Activated T-helper 1 cell treated with anti-CD3 and anti-CD28 coated beads, Interleukin-2, amount 50 U/mL, for 16 hours (primary cell): ENCODE measurements at places on chromosomes 3 and 15.

DNA sequence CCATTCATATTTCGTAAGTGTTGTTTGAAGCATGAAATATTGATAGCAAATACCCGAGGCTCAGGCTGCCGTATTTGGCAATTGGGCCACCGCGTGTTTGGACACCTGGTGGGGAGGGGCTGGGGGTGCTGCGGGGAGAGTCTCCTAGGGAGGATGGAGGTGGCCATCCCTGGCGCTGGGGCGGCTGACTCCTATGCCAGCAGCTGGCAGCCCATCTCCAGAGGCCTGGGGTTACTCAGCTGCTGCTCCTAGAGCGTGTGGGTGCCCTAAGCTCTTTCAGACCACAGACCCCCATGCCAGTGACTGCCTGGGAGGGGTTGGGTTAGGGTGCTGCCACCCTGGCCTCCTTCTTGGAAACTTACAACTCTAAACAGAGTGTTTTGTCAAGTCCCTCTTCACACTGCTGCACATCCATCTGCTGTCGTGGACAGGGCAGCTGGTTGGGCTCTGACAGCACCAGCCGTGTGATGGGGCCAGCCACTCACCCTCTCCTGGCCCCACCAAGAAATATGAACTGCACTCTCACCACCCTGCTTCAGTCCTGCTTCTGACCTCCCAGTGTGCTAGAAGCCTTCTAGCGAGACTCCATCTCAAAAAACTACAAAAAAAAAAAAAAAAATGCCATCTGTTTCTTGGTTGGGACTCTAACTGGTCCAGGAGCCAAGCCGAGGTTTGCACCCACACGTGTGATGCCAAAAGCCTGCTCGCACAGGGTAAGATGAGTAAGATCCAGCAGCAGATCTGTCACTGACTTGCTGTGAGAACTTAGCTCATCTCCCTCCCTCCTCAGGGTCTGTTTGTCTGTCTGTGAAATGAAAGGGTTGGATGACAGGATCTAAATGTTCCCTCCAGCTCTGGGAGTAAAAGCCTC, 156.2 kb downstream of the MEGF11 start:
- DNase-seq = no peak

DNA sequence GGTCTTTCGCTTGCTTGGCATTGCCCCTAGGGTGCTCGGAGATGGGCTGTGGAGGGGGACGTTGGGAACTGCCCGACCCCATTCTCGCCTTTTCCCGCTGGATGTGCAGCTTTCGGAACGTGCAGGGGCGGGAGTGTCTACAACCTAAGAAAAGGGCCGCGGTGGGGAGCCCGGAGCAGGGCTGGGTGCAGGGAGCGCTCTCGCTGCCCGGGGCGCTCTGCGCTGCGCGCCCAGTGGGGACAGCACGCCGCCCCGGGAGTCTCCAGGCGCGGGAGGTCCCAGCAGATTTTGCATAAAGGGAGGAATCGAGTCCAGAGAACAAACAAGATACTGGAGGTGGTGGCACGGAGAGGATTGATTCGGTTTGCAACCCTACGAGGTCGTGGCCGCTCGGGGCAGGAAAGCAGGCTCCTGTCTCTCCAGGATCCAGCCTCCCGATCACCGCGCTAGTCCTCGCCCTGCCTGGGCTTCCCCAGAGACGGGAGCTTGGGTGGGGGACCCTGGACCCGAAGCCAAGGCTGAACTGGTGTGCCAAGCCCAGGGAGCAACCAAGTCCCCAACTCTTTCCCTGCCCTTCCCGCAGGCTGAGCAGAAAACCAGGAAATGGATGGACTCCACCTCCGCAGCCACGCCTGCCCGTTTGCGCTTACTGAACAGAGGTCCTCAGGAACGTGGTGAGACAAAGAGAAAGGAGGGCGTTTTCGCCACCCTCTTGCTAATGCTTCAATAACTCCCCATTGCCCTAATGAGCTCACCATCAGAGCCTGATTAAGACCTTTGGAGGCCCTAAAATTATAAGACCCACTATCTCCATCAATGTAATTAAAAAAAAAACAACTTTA, 59.7 kb downstream of the NOX5 start:
- DNase-seq = no peak

- no peak for DNase-seq
Measured at GRCh38 chr3:134311265-134311664, 60.6 kb upstream of the RYK start.

GRCh38 chr3:131231710-131232389, 149.7 kb upstream of the NUDT16 start:
- no peak for DNase-seq
